NCI-H774 (cell line): ENCODE measurements at places on chromosomes 3 and 15.

GRCh38 chr15:78338781-78339180 lies 1.4 kb upstream of the CRABP1 start:
- no peak for DNase-seq

GRCh38 chr15:55319537-55320237 lies 665 bp downstream of the PIGB start:
- no peak for DNase-seq

DNA sequence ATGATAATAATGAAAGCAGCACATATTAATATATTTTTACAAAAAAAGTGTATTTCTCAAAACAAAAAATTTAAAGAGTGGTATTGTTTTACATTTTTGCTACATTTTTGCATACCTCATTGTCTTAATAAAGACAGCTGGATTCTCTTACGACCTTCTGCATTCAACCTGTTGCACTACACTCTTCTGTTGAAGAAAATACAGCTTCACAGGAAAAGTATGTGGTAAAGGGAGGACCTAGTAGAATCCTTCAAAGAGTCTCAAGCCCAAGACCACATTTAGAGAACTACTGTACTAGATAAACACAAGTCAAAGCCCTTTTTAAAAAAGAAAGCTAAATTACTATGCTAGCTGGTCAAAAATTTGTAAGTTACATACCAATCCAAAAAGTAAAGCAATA lies 7.9 kb downstream of the ZNF280D start:
- no peak for DNase-seq

DNA sequence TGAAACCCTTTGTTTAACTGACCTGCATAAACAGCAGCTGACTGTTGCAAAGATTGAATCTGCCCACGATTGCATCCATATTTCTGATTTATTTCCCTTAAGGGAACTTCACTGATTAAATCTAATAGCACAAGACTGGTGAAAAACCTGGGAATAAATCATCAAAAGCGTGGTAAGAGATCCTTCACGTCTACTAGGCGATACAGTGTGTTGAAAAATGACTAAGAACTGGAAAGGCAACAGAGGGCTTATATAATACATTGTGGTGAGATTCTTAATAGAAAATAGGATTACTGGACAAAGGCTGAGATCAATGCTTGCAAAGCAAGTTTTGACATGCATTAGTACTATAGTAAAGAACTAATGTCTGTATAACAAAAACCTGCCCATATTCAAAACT lies 49.0 kb downstream of the POLQ start:
- DNase-seq: no peak

DNA sequence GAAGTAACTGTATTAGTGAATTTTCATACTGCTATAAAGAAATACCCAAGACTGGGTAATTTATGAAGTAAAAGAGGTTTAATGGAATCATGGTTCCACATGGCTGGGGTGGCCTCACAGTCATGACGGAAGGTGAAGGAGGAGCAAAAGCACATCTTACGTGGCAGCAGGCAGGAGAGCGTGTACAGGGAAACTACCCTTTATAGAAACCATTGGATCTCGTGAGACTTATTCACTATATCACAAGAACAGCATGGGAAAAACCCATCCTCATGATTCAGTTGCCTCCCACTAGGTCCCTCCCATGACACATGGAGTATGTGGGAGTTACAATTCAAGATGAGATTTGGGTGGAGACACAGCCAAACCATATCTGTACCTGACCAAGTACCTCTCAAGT lies 812.3 kb upstream of the ALCAM start:
- no peak for DNase-seq

GRCh38 chr15:77064539-77065308 lies 6.2 kb downstream of the TSPAN3 start:
- no peak for DNase-seq

DNA sequence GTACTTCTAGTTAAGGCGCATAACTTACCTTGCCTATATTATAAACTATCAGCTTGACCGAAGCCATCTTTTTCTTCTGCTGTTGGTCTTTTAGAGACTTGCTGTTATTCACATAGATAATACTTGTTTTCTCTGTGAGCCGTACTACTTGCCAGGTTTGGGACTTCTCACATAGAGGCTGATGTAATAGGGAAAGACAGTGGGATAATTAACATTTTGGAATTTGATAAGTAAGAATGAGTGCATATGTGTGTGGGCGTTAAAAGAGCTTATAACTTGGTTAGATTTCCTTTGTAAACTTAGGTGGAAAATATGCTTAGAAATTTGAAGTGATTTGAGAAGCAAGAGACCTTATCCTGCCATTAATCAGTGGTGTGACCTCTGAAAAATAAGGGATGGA lies 47.8 kb downstream of the FNDC3B start:
- DNase-seq: no peak

- no peak for DNase-seq
Measured at GRCh38 chr3:94132777-94133176, 69.9 kb downstream of the NSUN3 start.
